ENCODE measurements at places on chromosomes 7 and 10.
A peak's percentile ranks its signal among the peaks of the same experiment; 100 is the strongest.

- DNase-seq: no peak
These were observed 83.9 kb downstream of the RAMP3 start for GRCh38 chr7:45241339-45242109.

- DNase-seq: no peak
These were observed 219.5 kb upstream of the AOAH start for GRCh38 chr7:36943591-36944435.

GRCh38 chr10:70902661-70903261 lies 14.4 kb upstream of the PCBD1 start:
- no peak for DNase-seq

- DNase-seq: no peak
These were observed 35.9 kb upstream of the MAGI2 start for GRCh38 chr7:79489371-79489770.

DNA sequence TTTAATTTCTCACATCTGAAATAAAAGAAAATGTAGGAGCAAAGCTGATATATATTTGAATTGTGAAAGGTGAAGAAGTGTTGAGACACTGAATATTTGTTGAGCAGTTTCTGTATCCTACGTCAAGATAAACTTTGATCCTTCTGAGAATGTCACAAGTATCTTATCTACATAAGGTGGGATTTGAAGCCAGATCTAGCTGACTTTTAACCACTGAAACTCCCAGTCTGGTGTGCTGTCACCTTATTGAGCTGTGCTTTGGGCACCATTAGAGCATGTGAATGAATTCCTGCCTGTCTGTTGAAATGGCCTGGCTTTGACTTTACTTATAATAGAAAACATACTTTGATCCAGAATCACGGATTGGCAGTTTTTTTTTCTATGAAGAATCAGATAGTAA lies 15.2 kb downstream of the GPR141 start:
- DNase-seq: no peak

DNA sequence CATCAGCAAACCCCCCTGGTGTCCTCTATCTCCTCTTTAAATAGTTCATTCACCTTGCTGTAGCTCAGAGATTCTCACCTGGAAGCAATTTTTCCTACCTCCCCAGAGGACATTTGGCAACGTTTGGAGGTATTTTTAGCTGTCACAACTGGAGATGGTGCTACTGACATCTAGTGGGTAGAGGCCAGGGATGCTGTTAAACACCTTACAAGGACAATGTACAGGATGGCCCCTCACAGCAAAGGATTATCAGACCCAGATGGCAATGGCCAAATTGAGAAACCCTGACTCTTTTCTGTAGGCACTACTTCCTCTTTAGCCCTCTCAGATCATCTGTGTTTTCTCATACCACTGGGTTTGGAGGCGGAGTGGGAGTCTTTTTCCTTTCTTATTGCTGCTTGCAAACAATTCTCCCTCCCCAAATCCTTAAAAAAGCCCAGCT lies 13.2 kb upstream of the TRA2A start:
- DNase-seq: peak; percentile 18

DNA sequence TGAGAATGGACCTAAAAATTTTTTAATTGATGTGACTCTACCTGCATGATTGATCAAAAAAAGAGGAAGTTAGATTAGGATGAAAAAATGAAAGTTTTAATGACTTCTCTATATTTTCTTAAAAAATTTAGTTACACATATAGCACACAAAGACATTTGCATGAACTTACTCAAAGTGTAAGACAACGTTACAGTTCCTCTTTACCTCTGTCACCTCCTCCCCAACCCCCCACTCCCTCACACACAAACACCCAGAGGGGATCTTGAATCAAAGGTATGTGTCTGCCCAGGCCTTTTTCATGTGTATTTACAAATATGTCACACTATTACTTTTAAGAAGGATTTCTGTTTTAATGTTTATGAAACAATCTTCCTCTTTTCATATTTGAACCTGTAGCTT lies 20.6 kb upstream of the CDCA7L start:
- no peak for DNase-seq

DNA sequence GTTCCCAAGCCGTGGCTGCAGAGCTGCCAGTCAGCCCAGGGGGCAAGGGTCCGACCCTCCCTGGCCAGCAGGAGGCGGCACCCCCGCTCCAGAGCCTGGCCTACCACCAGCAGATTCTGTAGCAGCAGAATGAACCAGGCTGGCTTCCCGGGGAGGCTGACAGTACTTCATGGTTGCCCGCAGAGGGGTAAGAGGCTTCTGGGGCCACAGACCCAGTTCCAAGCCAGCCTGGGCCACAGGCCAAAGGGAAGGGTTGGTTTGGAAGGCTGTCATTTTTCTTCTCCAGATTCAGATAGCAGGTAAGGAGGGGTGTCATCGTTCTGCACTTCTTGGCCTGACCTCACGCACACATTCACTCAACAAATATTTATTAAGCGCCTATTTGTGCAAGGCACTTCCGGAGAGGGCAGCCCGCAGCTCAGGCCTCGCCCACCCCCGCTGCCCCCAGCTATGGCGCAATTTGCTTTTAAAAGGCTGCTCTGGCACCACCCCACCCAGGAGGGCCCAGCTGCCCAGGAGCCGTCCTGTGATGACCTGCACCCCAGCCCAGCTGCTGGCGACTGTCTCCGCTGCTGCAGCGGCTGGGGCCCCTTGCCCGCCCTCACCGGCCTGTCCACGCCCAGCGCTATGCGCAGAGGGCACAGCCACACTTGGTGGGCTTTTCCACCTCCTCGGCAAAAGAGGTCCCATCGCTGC lies 168.5 kb downstream of the LCOR start:
- DNase-seq: no peak

DNA sequence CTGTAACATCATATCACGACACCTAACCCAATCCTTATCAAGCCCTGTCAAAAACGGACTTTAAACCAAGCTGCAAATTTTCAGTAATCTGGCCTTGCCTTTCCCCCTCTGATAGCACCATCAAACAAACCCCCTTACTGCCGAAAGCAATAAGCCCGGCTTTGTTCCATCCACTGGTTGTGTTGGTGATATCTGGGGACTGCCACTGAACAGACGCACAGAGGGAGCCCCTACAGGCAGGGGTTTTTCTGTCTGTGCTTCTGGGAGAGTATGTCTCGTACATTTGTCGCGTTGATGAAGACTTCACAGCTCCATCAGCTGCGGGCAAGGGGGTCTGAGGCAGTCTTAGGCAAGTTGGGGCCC lies 550 bp upstream of the PLAU start:
- DNase-seq: no peak

- no peak for DNase-seq
These were observed 258.2 kb upstream of the GLI3 start for GRCh38 chr7:42495256-42495655.

DNA sequence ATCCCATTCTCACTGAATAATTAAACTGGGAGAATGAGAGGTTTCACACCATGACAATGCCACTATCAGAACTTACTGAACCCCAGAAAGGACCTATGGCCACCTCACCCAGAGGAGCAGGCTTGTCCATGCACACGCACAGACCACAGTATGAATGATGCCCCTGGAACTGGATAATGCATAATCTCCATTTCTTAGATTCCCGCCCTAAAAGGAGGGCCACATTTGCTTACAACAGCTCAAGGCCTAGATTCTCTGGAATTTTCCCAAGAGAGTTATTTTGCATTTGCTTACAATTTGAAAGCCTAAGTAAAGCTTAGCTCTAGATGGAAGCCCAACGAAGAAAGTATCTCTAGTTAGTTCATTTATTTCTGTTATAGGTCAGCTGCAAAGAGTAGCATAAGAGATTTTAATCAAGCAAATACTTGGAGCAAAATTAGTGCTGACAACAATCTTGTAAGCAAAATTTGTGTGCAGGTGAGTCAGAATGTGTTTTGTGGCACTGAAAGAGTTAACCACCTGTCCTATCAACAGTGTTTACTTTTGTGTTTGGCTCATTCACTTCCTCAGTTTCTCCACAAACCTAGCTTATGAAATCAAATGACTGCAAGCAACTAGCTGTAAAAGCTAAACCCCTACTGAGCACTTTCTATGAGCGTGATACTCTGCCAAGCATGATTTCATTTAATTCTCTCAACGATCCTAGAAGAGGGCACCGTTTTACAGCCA lies 32.1 kb downstream of the ELMO1 start:
- no peak for DNase-seq

All from T1000 (cell line).